ENCODE measurements at places on chromosomes 16 and 17.

GRCh38 chr17:59401725-59402124 lies 70.3 kb downstream of the YPEL2 start:
- no peak for DNase-seq

- DNase-seq, result no peak
Observed at GRCh38 chr17:80845069-80845862, 146.4 kb upstream of the CHMP6 start.

DNA sequence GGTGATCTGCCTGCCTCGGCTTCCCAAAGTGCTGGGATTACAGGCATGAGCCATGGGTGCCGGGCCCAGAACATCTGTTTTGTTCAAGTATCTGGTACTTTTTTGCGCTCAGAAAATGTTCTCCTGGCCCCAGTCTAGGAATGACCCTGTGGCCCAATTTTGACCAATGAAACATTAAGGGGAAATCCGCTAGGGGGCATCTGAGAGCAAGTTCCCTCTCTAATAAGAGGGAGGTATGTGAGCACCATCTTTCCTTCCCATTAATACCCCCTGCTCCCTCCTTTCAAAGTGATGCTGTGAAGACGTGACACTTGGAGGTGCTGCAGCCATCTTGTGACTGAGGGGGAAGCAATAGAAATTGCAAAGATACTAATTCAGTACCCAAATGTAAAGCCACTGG lies 16.5 kb upstream of the CLEC3A start:
- DNase-seq, result no peak

- DNase-seq, result no peak
Observed at GRCh38 chr16:79648826-79649225, 48.3 kb upstream of the MAF start.

DNA sequence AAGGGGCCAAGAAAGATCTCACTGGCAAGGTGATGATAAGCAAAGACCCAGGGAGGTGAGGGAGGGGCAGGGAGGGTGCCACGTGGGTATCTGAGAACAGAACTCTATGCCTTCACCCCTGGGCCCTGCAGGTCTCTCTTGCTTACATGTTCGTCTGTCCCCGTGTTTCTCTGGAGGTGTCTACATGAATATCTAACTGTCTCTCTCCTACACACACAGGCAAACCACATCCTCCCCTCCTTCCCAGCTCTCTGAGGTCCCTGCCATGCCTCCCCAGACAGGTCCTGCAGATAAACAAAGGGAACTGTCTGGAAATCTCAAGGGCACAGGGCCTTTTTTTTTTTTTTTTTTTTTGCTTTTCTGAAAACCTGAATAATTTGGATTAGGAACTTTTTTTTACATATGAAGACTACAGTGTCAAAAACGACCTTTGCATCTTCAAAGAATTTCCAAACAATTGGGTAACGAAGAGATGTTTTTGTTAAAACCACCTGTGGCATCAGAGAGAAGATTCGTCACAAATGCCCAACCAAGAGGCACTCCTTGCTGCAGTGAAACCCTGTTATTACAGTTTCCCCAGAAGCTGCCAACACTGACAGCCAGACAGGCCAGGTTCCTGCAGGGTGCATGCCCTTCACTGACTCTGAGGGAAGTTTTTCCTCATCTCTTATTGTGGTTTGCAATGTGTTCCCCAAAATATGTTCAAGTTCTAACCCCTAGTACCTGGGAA lies 17.8 kb downstream of the PLLP start:
- DNase-seq, result no peak

GRCh38 chr16:9270941-9271340 lies 179.5 kb downstream of the HAPSTR1 start:
- no peak for DNase-seq

DNA sequence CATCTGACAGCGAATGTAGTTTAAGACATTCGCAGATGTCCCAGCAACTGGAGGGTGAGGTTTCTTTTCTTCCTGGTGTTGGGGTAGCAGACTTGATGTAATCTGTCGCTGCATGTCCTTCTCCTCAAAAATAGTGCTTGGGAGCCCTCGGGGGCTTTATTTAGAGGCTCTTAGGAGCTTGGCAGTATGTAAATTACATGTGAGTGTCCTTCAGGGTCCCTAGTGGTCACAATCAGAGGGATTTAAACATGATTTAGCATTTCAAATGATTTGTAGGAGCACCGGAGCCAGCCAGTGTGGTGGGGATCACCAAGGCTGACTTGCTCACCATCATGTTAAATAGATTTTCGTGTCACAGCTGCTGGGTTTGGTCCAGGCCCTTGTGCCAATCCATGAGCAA lies 8.8 kb upstream of the SALL1 start:
- DNase-seq, result no peak

DNA sequence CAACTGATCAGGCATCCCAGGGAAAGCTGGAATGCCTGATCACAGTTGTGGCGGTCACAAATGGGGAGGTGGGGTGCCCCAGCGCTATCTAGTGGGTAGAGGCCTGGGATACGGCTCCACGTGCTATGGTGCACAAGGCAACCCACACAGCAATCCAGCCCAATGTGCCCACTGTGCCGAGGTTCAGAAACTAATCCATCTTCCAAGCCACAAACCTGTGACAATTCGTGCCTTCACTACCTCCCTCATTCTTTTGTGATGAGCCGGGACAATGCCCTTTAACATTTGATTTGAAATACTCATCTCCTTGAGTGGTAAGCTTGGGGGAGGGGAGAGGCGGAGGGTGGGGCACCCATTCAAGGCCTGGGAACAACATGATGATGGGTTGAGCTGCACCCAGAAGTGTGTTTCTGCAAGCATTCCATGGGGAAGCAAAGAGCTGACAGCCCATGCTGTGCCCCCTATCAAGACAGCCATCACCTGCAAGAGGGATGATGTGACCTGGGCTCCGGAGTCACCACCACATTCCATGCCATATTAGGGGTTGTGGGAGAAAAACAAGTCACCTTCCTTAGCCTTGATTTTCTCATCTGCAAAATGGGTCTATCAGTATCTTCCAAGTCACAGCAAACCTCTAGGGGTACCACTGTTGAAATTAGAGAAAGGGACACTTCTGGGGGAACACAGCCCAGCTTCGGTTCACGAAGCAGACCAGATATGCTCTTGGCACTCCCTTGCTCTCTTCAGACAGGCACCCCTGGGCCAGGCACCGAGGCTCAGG lies 3.7 kb downstream of the ELOB start:
- no peak for DNase-seq

DNA sequence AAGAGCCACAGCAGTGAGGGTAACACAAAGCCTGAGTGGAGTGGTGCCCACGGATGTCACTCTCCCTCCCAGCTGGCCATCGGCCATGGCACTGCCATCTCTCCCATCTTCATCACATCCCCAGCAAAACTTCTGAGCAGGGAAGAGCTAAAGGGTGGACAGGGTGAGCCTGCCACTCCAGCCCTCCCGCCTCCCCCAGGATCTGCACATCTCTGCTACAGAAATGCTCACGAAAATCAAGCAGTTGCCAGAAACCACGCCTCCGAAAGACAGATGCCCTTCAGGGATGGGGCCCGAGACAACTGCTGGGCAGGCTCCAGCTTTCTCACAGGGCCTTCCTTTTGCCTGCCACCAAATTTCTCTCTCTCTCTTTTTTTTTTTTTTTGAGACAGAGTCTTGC lies 3.6 kb downstream of the GRIN2C start:
- no peak for DNase-seq

DNA sequence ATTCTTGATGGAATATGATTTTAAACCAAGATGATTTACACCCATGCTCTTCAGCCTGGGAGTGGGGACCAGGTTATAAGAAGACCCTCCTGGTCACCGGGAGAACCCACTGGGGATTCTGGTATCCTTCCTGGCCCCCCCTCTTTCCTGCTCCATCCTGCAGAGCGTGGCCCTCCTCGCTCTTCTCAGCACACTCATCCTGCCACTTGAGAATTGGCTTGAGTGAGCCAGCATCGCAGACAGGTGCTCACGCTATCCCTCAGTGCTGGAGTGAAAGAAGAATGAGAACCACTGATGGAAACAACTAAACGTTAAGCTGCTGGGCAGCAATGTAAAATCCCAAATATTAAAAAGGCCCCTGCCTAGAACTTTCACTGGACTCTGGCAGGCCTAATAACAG lies 98.0 kb downstream of the CYTH1 start:
- no peak for DNase-seq

DNA sequence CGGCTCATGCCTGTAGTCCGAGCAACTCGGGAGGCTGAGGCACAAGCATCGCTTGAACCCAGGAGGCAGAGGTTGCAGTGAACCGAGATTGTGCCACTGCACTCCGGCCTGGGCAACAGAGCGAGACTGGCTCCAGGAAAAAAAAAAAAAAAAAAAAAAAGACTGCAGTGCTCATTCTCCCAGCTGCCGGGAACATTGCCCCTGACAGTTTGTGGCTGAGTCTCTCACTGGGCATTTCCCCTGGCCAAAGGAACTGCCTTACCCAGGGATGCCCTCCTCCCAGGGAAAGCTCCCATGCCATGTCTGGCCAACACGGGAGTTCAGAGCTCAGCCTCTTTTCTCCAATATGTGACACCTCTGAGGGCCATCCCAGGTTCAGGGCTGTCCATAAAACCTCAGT lies 21.3 kb upstream of the USP10 start:
- no peak for DNase-seq

DNA sequence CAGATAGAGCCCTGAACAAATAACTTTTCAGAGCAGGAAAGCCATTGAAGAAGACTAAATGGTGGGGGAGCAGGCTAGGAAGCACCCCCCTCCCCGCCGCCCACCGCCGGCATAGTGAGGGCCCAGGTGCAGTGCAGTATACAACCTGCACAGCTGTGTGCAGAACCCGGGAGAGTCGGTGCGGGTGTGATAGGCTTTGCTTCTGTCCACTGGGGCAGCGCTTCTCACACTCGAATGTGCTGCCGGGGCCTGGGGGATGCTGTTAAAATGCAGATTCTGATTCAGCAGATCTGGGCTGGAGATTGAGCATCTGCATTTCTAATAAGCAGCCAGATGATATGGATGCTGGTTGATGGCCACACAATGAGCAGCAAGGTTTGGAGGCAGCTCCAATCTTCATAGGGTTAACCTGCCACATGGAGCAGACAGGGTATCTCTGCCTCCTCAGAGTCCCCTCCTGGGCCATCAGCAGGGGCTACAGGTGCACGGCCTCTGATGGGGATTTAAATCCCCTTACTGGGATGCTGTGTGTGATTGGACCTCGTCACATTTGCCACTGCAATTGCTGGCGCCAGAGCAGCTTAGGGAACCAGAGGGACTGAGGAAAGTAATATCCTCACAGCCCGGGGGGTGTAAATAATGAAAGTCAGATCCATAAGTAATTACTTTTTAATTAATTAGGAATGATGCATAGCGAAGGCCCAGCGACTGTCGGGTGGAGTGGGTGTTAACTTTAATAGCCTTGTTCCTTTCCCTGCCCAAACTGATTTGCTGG lies 172.0 kb upstream of the RPL38 start:
- no peak for DNase-seq

GRCh38 chr16:18013863-18014262 lies 322.7 kb downstream of the NPIPA8 start:
- no peak for DNase-seq

DNA sequence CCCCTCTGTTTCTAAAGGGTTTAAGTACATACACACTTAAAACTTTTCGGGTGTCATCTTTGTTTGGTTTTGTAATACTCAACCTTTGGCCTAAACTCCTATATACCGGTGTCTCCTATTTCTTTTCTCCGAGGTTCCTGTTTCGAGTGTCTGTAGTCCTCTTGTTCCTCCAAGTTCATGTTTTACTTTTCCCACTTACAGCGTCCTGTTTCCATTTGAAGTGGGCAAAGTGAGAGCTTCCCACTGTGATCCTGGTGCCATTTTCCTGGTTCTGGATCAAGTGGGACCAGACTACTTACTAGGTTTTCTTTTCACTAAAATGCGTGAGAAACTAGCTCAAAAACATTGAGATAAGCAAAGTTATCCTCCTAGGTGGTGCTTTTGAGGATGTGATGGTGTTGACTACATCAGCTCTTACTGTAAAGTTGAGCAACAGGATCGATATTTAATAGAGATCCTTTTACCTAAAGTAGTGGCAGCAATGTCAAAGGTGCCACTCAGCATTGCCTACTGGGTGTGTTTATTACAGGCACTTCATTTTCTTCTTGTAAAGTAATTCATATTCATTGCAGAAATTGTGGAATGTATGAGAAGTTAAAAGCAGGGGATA lies 1.3 kb downstream of the PSMD3 start:
- DNase-seq, result no peak

- no peak for DNase-seq
Observed at GRCh38 chr16:3076577-3076976, 11.1 kb downstream of the IL32 start.

GRCh38 chr17:33366960-33367359 lies 73.9 kb upstream of the ASIC2 start:
- no peak for DNase-seq

DNA sequence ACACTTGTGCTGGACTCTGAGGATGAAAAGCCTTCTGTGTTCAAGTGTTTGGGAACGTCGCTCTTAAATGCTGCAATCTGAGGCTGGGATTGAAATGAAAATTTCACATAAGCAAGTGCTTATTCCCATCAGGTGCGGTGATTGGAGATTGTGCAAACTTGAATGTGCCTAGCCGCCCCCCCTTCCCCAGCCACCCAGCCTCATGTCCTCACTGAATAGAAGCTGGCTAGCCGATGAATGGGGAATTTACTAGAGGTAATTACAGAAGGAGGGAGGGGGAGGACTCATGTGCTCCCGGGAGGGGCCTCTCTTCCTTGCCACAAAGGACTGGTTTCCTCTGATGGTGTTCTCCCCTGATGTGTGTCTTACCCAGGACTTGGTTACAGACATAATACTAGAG lies 544.8 kb upstream of the EEF2KMT start:
- no peak for DNase-seq

DNA sequence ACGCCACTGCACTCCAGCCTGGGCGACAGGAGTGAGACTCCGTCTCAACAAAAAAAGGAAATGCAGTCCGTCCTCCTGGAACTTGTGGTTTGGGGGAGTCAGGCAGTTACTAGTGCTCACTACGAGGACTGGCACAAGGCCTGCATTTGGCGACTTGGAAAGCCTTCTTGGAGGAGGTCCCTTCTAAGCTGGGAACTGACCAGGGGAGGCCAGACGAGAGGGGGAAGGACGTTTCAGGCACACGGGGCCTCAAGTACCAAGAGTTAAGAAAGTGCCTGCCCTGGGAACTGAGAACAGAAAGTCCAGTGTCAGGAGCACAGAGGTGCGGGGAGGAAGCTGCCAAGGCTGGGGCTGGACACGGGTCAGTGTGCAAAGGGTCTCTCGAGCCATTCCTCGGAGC lies 89.9 kb downstream of the ABR start:
- no peak for DNase-seq

GRCh38 chr17:9007052-9007714 lies 14.1 kb upstream of the NTN1 start:
- no peak for DNase-seq

- no peak for DNase-seq
Observed at GRCh38 chr16:83714286-83714685, 93.5 kb upstream of the HSBP1 start.

- no peak for DNase-seq
Observed at GRCh38 chr17:43430936-43431713, 32.3 kb downstream of the ARL4D start.

GRCh38 chr17:48499248-48499647 lies 31.6 kb downstream of the HOXB1 start:
- DNase-seq, result no peak

GRCh38 chr16:82657239-82657638 lies 30.5 kb downstream of the CDH13 start:
- DNase-seq, result no peak
